ENCODE measurements at places on chromosomes 6 and 20.

DNA sequence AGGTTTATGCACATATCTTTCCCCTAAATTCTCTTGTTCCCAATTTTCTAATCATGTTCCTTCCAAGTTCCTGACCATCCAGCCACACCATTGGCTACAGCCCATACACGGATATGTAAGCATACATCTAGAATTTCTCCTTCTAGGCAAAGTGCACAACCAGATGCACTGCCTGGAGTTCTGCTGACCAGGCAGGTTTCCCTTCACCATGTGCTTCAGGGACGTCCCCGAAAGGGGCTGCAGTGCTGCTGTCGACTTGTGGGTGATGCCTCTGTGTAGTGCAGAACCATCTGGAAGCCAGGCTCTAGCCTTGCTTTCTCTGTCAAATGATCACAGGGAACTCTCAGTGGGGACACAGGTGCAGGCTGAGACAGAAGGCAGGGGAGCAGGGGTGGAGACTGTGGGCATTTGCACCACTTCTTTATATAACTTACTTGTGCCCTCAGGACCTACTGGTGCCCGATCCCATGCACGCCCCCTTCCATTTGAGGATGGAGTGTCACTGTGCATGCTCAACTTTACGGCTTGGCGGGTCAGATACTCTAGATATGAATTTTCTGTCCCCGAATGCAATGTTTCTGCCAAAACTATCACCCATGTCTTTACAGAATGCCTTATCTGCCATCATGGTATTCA, 37.5 kb upstream of the SMOC2 start:
- DNase-seq = no peak

DNA sequence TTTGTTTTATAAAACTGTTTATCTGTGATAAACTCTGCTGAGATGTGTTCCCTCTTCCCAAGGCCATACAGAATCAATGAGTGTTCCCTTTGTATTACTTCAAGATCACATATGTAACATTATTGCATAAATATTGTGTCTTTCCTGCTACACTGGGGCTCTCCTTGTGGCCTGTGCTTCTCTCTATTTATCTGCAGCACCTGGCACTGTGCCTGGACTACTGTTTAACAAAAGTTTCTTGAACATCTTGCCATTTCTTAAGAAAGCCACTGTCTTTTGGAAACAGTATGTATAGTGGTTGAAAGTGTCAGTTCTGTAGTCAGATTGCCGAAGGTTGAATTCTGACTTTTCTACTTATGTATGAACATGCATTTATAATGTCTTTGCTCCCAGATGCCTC, 169.0 kb upstream of the SCGN start:
- no peak for DNase-seq

- no peak for DNase-seq
These were observed 162.0 kb upstream of the DTNBP1 start for GRCh38 chr6:15824811-15825210.

DNA sequence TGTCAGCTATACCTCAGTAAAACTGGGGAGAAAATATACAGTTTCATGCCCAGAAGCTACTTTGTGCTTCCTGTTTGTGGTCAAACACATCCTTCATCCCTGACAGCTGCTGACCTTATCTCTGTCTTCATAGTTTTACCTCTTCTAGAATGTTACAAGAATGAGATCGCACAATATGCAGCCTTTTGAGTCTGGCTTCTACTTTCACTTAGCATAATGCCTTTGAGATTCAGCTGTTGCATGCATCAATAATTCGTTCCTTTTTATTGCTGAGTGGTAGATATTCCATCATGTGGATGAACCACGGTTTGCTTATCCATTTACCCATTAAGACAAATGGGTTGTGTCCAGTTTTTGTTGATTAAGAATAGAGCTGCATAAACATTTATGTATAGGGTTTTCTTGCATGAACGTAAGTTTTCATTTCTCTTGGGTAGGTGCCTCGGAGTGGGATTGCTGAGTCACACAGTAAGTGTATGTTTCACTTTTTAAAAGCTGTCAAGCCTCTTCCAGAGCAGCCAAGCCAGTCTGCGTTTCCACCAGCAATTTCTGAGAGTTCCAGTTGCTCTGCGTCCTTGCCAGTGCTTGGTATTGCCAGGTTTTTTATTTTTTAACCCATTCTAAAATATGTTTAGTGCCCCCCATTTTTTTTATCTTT, 86.6 kb upstream of the PAX1 start:
- DNase-seq = no peak

DNA sequence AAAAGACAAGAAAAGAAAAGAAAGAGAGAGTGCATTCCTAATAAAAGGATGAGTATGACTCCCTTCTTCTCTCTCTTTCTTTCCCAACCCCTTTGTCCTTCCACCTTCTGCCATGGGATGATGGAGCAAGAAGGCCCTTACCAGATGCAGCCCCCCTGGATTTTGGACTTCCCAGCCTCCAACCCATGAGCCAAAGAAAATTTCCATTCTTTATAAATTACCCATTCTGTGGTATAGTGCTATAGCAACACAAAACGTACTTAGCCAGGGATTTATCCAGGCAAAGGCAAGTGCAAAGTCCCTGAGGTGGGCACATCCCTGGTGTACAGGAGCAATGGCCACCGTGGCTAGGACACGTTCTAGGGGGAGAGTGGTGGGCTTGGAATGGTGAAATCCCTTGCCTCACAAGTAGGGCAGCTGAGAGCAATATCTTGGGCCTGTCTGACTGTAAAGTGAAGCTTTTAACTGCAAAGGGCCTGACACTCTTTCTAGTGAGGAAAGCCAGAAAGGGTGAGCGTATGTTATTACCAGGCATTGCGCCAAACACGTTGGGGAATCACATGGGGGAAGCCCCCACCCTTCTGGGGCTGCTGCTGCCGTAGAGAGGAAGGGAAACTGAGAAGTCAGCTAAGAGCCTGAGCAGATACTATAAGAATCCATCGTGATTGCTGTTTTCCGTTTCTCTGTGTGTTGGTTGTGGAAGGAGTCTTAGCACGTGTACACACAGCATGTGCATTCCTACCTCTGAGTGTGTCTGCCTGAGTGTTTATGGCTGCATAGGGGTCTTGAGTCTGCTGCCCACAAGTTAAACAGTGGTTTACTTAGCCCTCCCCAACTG, 50.7 kb upstream of the SIRPA start:
- no peak for DNase-seq

- no peak for DNase-seq
These were observed 333.3 kb upstream of the KCNQ5 start for GRCh38 chr6:72288592-72288991.

- no peak for DNase-seq
These were observed 7.4 kb downstream of the TBC1D20 start for GRCh38 chr20:454951-455350.

GRCh38 chr6:153131037-153131981, at the start of gene RGS17:
TSS of gene RGS17 (minus strand) at chr6:153131282. CDS start at chr6:153044018, 87,264 bp downstream.
- DNase-seq = no peak
